ENCODE measurements at places on chromosomes 6 and 20.

- DNase-seq: no peak
Observed at GRCh38 chr20:7199861-7200260, 432.4 kb downstream of the BMP2 start.

DNA sequence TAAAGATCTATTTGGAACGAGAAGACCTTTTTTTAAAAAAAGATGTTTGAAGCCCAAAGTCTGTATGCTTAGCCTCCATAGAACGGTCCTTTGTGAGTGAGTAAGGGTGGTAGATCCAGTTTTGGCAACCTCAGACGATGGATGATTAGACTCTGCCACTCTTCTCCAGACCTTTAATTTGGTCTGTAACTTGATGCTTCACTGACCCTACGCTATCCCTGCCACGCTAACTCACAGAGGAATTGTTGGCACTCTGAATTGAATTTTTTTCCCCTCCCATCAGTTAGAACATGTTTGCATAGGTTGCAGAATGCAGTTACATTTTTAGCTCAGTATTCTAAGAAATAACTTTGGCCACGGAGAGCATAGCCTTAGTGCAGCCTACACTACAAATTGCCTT is 15.8 kb upstream of the DEK start:
- peak; percentile 24 for DNase-seq

- DNase-seq: no peak
Observed at GRCh38 chr6:80725156-80725930, 618.9 kb downstream of the BCKDHB start.

DNA sequence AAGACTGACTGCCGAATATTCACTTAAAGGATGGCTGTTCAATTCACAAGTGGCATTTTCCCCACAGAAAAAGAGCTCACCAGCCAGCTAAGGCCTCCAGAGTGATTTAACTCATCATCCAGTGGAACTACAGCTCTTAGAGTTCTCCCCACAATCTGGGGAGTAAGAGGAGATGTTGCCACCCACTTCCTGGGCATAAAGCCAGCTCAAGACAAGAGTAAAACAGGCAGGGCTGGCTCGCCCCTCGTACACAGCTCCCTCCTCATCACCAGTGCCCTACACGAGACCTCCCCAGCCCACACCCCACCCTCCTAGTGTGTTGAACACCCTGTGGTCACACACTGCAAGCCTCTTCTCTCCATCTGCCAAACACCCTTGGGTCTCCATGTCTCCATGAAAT is 47.2 kb upstream of the IPCEF1 start:
- peak; percentile 69 for DNase-seq

- DNase-seq: no peak
Observed at GRCh38 chr20:9551808-9552550, 37.6 kb downstream of the LAMP5 start.

- peak; percentile 42 for DNase-seq
Observed at GRCh38 chr6:148491638-148492251, 149.1 kb downstream of the SASH1 start.

GRCh38 chr6:116139917-116140316 is 14.0 kb upstream of the COL10A1 start:
- DNase-seq: no peak

DNA sequence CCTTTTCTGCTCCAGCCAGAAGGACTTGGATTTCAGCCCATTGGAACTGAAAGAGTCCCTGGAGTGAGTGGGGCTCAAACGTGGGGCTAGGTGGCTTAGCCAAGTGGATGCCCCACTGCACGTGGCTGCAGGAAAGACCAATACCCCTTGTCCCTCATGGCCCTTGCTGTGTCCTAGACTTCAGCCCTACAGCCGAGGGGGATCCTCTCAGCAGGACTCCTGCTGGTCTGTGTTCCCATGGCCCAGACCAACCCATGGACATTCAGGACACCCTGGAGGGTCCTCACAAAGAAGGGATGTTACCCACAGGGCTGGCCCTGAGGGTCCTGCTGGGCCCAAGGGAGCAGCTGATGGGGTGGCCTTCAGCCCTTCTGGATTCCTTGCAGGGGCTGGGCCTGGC is 30.0 kb upstream of the PHACTR3 start:
- DNase-seq: no peak

DNA sequence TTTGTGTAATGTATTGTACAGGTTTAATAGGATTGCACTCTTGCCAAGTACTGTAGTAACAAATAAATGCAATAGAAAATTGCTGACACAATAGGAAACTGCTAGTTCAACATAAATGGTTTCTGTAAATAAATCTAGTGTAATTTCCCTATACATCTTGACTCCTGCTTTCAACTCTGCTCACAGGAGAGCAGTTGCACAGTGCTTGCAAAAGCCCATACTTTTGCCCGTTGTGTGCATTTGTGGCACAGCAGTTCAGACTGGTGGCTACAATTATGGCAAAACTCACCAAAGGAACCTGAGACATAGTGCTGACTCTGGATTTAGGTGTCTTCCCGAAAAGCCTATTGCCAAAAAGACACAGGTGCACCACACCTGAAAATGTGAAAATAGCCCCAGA is 953.3 kb upstream of the SLC35B3 start:
- no peak for DNase-seq
